DMS153 (cell line): ENCODE measurements at places on chromosomes 3 and 15.

DNA sequence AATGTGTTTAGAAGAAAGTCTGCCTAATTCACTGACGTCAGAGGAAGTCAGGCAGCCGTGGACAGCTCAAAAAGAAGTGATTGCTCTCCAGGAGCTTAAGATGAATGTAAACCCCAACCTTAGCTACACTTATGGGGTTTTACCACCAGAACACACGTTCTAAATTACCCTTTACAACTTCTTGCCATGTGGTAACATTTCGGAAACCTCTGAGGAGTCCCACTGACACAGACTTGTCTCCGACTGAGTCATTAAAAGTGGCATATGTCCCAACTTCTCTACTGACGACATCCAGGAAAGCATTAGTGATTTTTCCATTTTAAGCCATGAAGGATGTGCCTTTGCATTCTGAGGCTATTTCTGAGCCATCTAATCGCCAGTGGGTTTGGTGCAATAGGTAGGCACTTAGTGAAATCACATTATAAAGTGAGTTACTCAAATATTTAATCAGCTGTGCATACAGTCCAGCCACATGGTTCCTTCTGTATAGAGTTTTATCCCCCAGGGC lies 32.4 kb downstream of the C2CD4A start:
- DNase-seq = no peak

- no peak for DNase-seq
Observed at GRCh38 chr15:98724494-98724893, 76.2 kb downstream of the IGF1R start.

GRCh38 chr3:155244699-155245098 lies 48.8 kb downstream of the STRIT1 start:
- DNase-seq = no peak

- DNase-seq = no peak
Observed at GRCh38 chr3:152524198-152525140, 255.7 kb downstream of the MBNL1 start.

DNA sequence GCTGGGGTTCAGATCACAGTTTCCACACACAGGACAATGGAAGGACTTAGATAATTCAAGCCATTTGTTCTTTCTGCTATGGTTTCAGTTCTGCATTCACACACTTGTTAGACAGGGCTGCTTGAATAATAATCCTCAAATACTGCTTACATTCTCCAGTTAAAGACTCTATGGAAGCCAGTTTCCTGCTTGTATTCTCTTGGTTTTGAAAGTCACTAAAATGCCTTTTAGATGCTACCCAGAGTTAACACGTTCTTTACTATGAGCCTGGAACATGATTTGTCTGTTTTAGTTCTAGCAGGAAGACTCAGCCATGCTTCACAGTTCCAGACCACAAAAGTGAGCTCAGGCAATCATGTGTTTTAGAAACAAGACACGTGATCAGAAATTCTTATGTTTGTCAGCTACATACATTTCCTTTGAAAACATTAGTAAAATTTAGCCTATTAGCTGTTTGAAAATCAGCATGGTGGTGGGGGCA lies 152.4 kb downstream of the LEKR1 start:
- DNase-seq = no peak

- no peak for DNase-seq
Observed at GRCh38 chr3:76646921-76647562, 392.9 kb upstream of the ROBO2 start.

DNA sequence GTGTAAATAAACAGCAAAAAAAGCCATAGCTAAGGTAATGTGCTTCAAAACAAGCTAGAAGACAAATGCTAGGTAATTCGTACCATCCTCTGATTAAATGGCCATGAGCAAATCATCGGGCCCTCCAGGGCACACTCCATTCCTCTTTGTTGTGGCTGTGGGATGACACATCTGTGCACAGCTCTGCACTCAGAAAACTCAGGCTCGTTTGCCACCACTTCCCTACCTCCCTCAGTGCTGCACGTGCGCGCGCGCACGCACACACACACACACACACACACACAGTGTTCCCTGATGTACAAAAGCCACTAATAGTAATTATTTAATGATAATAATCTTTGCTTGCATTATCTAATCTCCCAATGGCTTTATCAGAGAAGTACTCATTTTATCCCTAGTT lies 336.6 kb downstream of the FEZF2 start:
- DNase-seq = no peak

DNA sequence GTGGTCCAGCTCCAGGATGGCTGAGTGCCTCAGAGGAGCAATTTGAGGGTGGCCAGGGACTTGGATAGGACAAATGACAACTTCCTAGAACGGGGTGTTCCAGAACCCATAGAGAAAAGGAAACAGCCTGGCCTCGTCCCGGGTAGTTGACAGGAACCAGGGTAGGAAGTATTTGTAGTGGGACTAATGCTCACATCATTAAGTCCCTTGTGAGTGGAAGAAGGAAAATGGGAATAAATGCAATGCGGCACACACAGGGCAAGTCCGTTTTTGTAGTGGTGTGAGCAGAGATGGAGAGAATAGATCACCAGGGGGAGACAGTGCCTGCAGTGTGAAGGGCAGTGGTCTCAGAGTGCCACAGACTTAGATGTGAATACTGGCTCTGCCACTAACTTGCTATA lies 19.6 kb downstream of the TIMP4 start:
- no peak for DNase-seq

DNA sequence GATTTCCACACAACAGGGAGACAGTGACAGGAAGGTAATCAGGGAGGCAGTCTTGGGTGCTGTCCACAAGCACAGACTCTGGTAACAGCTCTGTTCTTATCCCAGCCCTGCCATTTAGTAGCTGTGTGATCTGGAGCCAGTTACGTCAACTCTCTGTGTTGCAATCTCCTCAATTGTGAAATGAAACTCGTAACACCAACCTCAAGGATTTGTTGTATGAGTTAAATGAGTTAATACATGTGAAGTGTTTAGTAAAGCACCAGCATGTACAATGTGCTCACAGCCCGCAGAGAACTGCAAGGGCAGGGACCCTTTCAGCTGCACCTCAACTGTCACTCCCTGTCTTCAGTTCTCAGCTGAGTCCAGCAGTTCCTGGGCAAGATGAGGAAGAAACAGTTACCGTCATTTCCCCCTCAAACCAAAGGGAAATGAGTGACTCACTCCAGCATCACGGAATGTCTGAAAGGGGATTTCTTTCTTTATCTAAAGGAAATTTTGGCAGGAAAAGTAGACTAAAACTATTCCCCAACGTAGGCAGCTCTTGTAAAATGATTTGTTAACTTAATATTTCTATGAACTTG lies 39.9 kb upstream of the MB21D2 start:
- DNase-seq = no peak

DNA sequence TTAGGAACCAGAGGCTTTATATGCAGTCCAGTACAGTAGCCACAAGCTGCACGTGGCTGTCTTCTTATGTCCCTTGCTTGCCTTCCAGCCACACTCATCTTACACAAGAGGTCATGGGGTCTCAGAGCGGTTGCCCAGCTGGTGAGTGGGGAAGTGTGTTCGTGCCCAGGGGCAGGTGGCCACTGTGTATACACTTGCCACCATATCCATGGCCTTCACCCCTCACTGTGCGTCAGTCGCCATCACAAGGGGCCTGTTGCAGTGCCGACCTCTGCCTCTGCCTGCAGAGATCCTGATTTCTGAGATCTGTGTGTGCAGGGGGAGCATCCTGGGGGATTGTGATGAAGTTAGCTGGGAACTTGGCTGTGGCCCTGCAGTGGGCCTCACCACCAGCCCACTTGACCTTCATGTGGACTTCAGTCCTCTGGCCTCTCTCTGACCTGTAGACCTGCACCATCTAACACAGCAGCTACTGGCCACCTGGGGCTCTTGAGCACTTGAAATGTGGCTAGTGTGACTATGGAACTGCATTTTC lies 43.1 kb upstream of the SACM1L start:
- DNase-seq = no peak

GRCh38 chr3:190514413-190515153 lies 698 bp downstream of the IL1RAP start:
- no peak for DNase-seq

DNA sequence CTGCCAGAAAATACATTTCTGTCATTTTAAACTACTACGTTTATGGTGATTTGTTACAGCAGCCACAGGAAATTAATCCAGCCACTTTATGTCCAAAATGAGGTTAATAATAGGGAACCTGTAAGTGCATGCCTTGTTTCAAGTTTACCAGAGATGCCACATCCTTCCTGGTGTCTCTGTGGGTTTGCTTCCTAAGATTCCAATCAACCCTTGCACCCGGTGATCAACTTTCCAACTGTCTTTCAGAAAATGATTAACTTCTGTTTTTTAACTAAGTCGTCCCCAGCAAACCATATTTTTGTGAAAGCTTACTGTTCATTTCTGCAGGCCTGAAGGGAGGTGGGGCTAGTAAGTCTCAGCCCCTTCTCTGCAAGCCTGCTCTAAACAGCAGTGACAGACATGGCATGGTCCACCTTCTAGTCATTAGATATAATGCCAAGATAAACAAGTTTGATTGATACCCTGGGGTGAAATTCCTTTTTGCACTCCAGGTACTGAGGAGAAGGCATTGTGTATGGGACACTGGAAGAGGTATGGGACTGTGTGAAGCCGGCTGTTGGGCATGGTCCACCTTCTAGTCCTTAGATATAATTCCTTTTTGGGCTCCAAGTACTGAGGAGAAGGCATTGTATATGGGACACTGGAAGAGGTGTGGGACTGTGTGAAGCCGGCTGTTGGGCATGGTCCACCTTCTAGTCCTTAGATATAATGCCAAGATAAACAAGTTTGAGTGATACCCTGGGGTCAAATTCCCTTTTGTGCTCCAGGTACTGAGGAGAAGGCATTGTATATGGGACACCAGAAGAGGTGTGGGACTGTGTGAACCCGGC lies 11.1 kb upstream of the TMC3 start:
- no peak for DNase-seq

DNA sequence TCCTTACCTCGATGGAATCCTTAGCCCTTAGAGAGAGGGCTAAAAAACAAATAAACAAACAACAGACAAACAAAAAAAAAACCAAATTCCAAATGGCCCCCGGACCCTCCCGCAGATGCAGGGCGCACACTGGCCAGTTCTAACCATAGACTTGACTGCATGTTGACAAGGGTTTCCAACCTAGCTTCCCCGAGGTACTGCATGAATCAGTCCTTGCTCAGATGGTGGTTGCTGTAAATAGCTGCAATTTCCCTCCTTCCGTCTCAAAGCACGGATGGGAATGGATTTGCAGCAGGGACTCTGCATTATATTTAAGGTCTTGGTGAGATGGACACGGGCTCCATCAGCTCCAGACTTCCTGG lies 162.8 kb downstream of the CD47 start:
- no peak for DNase-seq

GRCh38 chr15:23734862-23735261 lies 47.8 kb upstream of the NDN start:
- no peak for DNase-seq

DNA sequence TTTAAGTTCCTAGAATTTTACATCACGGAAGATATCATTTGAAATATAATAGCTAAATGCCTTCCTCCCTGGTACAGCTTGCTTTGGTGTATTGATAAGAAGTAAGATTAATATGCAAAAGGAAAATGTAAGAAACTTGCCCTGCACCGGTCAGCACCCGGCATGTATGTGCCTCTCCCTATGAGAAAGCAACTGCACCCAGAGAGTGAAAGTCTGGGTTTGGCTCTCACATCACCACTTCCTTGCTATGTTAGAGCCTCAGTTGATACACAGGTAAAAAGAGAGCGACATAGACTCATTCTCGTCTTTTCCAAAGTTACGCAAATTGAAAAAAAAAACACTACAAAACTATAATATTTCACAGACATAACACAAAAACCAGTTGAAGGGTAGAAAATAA lies 96.7 kb downstream of the FOXP1 start:
- DNase-seq = no peak

- DNase-seq = no peak
Observed at GRCh38 chr3:141255846-141256261, 24.2 kb downstream of the PXYLP1 start.

- DNase-seq = no peak
Observed at GRCh38 chr3:44649709-44650108, 1.2 kb downstream of the ZNF35 start.

GRCh38 chr15:100913961-100914360 lies 5.2 kb upstream of the LRRK1 start:
- DNase-seq = no peak

- no peak for DNase-seq
Observed at GRCh38 chr3:23865595-23866396, 51.0 kb downstream of the NKIRAS1 start.

DNA sequence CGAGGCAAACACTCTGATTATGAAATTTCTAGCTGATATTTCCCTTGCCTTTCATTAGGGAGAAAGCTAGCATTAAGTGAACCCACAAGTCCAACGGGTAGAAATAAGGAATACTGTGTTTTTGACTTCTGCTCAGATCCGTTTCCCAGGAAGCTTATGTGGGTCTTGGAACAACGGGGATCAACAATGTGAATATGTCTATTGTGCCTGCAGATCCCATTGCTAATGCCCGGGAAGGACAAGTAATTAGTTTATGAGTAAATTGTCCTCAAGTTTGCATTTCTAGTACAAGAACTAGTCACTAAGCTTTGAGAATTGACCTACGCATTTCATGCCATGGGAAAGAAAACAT lies 236.4 kb downstream of the UACA start:
- no peak for DNase-seq

DNA sequence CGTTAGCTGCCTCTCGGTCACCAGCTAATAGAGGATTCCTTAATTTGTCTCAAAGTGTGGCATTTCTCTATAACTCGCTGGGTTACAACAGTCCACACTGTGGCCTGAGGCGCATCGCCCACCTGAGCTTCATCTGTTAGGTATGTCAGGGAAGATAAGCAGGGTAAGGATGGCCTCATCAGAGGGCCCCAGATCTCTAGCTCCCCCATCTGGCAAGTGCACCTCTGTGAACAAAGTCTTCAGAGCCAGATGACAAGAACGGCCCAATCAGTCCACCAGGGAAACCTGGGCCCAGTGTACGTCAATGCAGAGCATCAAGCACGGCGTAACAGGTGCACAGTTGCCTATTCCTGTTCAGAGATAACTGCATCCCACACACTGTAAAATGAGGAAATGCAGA lies 23.2 kb downstream of the FRG2C start:
- no peak for DNase-seq

DNA sequence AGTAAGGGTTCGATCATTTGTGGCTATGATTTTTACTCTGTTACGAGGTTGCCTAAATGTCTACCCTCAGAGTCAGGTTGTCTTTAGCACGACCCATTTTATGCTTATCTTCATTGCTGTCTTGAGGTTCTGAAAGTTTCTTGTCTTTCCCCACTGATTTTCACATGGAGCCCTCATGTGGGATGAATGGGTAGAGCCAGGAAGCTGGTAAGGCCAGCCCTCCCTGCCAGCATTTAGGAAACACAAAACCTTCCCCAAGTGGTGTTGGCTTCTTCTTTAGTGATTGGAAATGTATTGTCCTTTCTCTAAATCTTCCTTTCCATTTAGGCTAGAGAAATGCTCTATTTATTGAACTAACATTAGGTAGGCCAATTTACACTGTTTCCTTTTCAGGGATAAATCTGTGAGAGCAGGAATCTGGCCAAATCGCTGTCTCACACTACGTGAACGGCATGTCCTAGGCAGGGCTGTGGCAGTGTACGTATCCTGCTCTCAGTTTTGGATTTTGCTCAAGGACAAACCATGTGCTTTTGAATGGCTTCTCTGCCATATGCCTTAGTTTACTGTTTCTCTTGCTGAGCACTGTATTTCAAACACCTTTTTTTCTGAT lies 43.7 kb downstream of the MYZAP start:
- DNase-seq = no peak

GRCh38 chr3:103173940-103174339 lies 739.1 kb downstream of the ZPLD1 start:
- DNase-seq = no peak
